ENCODE measurements at places on chromosomes 3 and 15.
A peak's percentile ranks its signal among the peaks of the same experiment; 100 is the strongest.

GRCh38 chr15:61605343-61605742 lies 376.2 kb upstream of the RORA start:
- no peak for DNase-seq

DNA sequence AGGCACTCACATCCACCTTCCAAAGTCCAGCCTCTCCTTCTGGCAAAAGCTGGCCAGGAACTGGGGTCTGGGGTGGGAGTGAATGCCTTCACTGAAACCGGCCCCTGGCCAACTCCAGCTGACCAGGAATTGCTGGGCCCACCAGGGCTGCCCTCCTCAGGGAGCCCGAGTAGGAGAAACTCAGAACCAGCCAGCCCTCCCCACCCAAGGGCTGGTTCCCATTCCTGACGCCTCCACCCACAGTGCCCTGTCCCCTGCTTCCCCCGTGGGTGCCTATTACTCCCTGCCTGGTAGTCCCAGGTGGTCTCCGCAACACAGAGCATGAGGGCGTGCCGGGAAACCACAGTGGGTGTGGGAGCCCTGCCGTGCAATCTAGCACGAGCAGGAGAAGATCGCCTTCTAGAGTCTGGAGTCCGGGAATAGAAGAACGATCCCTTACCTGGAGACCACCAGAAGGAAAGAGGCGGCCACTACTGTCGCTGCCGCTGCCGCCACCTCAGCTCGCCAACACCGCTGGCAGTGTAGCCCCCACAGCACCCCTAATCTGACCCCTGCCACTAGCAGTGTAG lies 178.8 kb downstream of the POTEB3 start:
- no peak for DNase-seq

DNA sequence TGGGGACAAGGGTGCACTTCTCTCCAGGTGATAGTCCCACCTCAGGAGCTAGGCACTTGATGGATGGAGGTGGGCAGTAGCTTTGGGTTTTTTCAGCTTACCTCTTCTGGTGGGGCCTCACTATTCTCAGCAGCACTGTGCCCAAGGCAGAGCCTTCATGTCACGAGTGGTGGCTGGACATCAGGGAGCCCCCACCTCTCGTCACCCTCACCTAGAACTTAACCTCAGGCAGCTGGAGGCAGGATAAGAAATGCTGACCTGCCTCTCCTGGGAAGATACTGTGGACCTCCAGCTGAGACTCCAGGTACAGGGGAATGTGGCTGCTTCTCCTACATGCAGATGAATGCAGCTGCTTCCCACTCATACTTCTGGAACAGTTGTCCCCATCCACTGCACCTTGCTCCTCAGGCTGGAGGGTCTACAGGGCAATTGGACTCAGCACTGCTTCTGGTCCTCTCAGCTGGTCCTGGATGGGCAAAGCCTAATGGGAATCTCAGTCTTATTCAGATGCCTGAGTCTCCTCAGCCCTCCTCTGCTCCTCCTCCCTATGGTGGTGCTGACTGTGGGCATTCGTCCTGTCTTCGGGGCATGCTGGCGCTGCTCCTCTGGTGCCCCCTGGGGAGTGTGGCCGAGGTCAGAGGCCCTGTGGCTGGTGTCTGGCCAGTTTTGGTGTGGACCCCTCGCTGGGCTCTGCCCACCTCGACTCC lies 129.9 kb downstream of the KLF13 start:
- DNase-seq = no peak

DNA sequence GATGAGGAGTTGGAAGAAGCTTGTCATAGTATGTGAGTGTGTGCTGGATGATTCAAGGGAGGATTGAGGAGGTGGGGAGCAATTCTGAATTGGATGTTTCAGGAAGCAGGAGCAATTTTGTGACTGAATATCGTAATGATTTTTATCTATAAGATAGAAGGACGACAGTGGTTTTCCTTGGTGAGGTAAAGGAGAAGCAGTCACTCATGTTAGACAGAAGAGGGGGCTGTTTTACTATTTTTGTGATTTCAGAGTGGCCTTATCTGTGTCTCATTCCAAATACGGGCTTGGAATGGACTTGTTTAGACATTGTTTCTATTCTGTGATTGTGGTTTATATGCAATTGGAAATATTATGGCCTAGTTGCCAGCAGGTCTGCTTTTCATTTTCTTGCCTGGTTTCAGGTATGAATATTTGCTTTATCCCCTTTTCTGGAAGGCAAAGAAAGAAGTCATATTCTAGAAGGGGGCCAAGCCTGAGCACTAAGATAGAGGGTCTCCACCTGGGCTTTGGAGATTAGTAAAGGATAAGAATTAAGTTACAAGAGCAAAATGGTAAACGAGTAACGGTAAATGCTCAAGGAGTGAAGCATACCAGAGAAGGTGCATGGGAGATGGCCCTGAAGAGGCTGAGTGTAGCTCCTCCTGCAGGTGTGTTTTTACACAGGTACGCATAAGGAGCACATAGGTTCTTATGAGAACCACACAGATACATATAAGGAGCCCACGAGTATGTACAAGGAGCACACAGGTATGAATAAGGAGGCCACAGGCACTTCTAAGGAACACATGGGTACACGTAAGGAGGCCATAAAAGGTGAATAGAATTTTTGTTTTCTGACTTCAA lies 124.6 kb upstream of the KCNAB1 start:
- no peak for DNase-seq

DNA sequence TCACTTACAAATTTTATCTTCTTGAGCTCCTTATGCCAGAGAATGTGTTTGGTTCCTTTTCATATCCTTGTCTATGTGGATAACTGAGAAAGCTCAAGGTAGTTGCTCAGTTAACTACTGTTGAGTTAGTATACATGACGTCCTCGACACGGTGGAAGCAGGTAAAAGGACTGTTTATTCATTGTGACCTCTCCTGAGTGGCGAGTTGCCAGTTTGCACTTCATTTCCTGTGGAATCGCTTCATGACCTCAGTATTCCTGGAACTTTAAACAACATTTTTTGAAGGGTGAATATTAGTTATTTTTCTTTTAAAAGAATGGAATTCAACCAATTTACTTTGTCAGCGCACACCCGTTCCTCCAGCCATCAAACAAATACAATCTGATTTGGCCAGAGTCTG lies 1.2 kb upstream of the TPRG1 start:
- DNase-seq = no peak

- DNase-seq = no peak
Measured at GRCh38 chr3:157916672-157917071, 189.5 kb downstream of the SHOX2 start.

GRCh38 chr3:127395663-127396355 lies 108.0 kb upstream of the PRR20G start:
- peak; percentile 59 for DNase-seq

DNA sequence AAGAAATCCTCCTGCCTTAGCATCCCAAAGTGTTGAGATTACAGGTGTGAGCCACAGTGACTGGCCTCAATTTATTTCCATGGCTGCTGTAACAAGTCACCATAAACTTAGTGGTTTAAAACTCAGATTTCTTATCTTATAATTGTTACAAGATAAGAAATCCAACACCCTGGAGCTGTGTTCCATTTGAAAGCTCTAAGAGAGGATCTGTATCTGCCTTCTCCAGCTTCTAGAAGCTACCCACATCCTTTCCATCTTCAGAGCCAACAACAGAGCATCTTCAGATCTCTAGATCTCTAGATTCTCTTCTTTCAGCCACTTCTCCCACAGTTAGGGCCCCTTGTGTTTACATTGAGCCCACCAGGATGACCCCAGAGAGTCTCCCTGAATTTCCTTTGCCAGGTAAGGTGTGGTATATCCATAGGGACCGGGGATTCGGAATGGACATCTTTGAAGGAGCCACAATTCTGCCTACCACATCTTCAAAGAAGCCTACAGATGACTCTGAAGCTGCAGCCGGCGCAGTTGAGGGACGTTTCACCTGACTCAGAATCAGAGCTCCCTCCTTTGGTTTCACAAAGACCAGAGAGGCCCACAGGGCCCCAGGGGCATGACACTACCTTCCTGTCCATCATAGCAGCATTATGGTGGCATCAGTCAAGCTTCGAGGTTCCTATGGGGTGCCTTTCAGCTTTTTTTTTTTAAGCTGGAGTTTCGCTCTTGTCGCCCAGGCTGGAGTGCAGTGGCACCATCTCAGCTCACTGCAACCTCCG lies 87.0 kb upstream of the IGF1R start:
- no peak for DNase-seq

DNA sequence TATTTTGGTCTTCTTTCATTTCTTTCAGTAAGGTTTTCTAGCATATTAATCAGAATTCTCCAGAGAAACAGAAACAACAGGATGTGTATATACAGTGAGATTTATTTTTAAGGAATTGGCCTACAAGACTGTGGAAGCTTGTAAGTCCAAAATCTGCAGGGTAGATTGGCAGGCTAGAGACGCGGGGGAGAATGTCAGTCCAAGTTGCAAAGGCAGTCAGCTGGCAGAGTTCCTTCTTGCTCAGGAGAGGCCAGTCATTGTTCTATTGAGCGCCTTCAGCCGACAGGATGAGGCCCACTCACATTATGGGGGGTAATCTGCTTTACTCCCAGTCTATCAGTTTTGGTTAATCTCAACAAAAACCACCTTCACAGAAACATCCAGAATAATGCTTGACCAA lies 133.4 kb upstream of the UBE3A start:
- no peak for DNase-seq

- DNase-seq = no peak
Measured at GRCh38 chr3:151144760-151145159, 58.3 kb downstream of the GPR171 start.
